Activated naive CD4-positive, alpha-beta T cell treated with anti-CD3 and anti-CD28 coated beads, Interleukin-2, amount 10 ng/mL, durations not matched to agents 7 days and 5 days (primary cell): ENCODE measurements at places on chromosomes 7 and 10.

GRCh38 chr7:135430626-135431025 is 79.3 kb downstream of the CNOT4 start:
- peaks cover 4% of the 10 kb centered on the region for H3K4me1 ChIP-seq
- no peak overlapping the region for H3K27ac ChIP-seq
- peaks cover 30% of the 10 kb centered on the region for H3K36me3 ChIP-seq
- DNase-seq, result no peak
- no peaks in the 10 kb centered on the region for H3K27me3 ChIP-seq
- no peak overlapping the region for H3K4me3 ChIP-seq

DNA sequence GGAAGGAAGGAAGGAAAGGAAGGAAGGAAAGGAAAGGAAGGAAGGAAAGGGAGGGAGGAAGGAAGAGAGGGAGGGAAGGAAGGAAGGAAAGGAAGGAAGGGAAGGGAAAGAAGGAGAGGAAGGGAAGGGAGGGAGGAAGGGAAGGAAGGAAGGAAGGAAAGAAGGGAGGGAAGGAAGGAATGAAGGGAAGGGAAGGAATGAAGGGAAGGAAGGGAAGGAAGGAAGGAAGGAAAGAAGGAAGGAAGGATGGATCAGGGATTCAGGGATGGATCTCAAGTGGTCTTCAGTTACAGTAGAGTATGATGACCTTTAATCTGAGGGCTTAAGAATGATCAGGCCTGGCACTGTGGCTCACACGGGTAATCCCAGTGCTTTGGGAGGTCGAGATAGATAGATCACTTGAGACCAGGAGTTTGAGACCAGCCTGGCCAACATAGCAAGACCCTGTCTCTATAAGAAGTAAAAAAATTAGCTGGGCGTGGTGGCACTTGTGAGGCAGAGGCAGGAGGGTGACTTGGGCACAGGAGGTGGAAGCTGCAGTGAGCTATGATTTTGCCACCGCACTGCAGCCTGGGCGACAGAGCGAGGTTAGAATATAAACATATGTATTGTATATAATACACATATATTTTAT is 760 bp upstream of the FOXK1 start:
- H3K4me1 ChIP-seq, result peaks cover 27% of the 10 kb centered on the region
- H3K27ac ChIP-seq, result peak overlapping the region; percentile 87
- H3K27me3 ChIP-seq, result no peaks in the 10 kb centered on the region
- peak; percentile 43 for DNase-seq
- H3K4me3 ChIP-seq, result peak overlapping the region; percentile 73
- H3K36me3 ChIP-seq, result peaks cover 15% of the 10 kb centered on the region

DNA sequence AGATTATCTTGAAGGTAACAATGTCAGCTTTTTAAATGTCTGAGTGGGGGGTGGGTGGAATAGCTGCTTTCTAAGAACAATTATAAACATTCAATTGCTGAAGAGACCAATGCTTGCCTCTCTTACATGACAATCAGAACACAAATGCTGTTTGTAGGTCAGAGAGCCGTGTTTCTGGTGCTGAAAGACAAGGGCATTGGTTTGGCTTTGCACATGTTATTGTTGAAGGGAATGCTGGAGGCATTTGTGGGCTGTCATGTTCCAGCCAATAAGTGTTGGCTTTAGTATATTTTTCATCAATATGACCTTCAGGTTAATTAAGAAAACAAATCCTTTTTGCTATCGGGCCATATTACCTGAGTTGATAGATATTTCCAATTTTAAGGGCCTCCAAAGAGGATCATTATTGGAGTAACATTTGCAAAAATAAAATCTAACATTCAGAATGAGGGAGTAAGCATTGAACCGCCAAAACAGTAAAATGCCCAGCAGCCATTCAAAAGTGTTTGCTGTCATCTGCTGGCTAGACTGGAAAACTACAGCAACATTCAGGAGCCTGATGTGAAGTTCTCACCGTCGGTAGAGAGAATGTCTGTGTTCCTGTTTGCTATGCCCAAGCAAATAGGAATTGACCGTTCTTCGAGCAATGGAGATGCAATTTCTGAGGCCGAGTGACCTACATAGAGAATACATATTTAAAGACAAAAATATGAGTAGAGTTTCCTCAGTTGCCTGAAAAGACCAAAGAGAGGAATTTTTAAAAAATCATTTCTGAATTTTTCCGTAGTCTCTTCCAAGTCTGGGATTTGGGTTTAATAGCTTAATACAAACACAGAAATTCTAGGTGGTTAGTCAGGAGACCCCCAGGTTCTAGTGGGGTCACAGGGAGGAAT is 118.9 kb downstream of the APBB1IP start:
- H3K4me1 ChIP-seq, result no peaks in the 10 kb centered on the region
- H3K36me3 ChIP-seq, result peaks cover 63% of the 10 kb centered on the region
- H3K4me3 ChIP-seq, result no peak overlapping the region
- DNase-seq, result peak; percentile 44
- H3K27me3 ChIP-seq, result no peaks in the 10 kb centered on the region

GRCh38 chr10:51348622-51349021 is 274.3 kb downstream of the PRKG1 start:
- H3K27ac ChIP-seq, result no peak overlapping the region
- no peak for DNase-seq
- no peaks in the 10 kb centered on the region for H3K4me1 ChIP-seq

GRCh38 chr7:106744563-106745091 is 83.7 kb upstream of the CCDC71L start:
- H3K4me1 ChIP-seq, result peaks cover 5% of the 10 kb centered on the region
- H3K4me3 ChIP-seq, result no peak overlapping the region
- H3K27ac ChIP-seq, result no peak overlapping the region
- DNase-seq, result no peak
- H3K36me3 ChIP-seq, result no peaks in the 10 kb centered on the region

DNA sequence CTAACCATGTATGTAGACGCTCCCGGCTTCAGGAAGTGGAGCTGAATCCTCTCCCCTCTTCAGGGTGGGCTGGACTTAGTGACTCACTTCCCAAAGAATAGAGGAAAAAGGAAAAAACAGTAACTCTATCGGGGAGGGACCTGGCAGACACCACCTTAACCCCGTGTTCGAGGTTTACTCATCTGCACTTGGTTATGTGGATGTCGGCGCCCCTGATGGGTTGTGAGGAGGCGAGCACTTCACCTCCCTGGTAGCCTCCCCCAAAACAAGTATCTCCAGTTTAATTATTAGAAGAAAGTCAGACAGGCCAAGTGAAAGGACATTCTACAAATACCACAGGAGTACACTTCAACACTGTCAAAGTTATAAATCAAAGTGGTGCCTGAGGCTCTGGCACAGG is 559.7 kb downstream of the TCERG1L start:
- H3K27me3 ChIP-seq, result no peaks in the 10 kb centered on the region
- no peaks in the 10 kb centered on the region for H3K36me3 ChIP-seq
- no peak overlapping the region for H3K4me3 ChIP-seq
- H3K27ac ChIP-seq, result no peak overlapping the region
- peak; percentile 5 for DNase-seq

GRCh38 chr10:97686301-97686961 is 610 bp downstream of the AVPI1 start:
- H3K4me3 ChIP-seq, result peak overlapping the region; percentile 80
- peak; percentile 29 for DNase-seq
- peaks cover 10% of the 10 kb centered on the region for H3K27me3 ChIP-seq

DNA sequence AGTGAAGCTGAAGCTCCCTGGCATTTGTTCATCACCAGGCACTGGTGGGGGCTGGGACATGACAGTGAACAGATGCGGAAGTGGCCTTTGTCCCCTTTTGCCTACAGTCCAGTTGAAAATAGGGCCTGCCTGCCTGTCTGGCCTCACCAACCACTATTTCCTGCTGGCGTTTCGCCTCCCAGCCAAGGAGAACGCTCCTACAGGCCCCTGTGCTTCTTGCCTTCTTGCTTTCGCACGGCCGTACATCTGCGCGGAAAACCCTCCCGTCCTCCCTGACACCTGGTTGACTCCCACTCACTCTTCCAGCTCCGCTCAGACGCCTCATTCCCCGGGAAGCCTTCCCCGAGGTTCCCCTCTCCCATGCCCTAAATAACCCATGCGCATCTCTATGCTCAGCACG is 317.3 kb downstream of the PRPF18 start:
- H3K4me3 ChIP-seq, result no peak overlapping the region
- no peak overlapping the region for H3K27ac ChIP-seq
- H3K4me1 ChIP-seq, result no peaks in the 10 kb centered on the region
- no peak for DNase-seq
- no peaks in the 10 kb centered on the region for H3K36me3 ChIP-seq
- H3K27me3 ChIP-seq, result peaks cover 4% of the 10 kb centered on the region

DNA sequence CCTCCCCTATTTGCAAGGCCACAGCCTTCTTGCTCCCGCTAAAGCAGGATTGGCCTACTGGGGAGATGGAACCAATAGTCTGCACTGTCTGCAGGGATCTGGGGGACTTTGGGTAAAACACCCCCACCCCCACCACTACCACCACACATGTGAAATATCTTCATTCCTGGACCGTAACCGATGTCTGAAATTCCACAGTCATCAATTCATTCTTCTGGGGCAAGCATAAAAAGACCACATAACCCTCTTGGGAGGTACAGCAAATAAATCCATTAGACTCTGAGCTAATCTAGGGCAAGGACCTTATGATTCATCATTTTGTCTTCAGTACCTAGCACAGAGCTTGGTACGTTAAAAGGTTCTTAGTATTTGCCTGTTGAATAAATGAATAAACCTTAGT is 307.8 kb downstream of the GPAM start:
- no peak for DNase-seq
- H3K4me3 ChIP-seq, result no peak overlapping the region
- H3K36me3 ChIP-seq, result no peaks in the 10 kb centered on the region
- no peaks in the 10 kb centered on the region for H3K27me3 ChIP-seq
- H3K27ac ChIP-seq, result no peak overlapping the region

- H3K4me3 ChIP-seq, result no peak overlapping the region
- H3K4me1 ChIP-seq, result no peaks in the 10 kb centered on the region
- peaks cover 40% of the 10 kb centered on the region for H3K27me3 ChIP-seq
- H3K27ac ChIP-seq, result no peak overlapping the region
Measured at GRCh38 chr10:98276311-98276710, 8.3 kb upstream of the LOXL4 start.

DNA sequence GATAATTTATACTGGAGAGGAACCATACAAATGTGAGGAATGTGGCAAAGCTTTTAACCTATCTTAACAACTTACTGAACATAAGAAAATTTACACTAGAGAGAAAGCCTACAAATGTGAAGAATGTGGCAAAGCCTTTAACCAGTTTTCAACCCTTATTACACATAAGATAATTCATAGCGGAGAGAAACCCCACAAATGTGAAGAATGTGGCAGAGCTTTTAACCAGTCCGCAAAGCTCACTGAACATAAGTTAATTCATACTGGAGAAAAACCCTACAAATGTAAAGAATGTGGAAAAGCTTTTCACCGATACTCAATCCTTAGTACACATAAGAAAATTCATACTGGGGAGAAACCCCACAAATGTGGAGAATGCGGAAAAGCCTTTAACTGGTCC is 37.9 kb downstream of the ZNF138 start:
- H3K4me3 ChIP-seq, result no peak overlapping the region
- no peak for DNase-seq
- H3K27ac ChIP-seq, result no peak overlapping the region
- H3K36me3 ChIP-seq, result peaks cover 24% of the 10 kb centered on the region
- H3K27me3 ChIP-seq, result no peaks in the 10 kb centered on the region

- no peak overlapping the region for H3K27ac ChIP-seq
- DNase-seq, result no peak
- H3K36me3 ChIP-seq, result no peaks in the 10 kb centered on the region
- H3K4me1 ChIP-seq, result no peaks in the 10 kb centered on the region
- H3K27me3 ChIP-seq, result no peaks in the 10 kb centered on the region
Measured at GRCh38 chr7:64433590-64433989, 119.8 kb downstream of the ZNF736 start.

- DNase-seq, result no peak
- H3K36me3 ChIP-seq, result peaks cover 55% of the 10 kb centered on the region
- H3K4me1 ChIP-seq, result peaks cover 25% of the 10 kb centered on the region
- H3K27me3 ChIP-seq, result no peaks in the 10 kb centered on the region
- no peak overlapping the region for H3K27ac ChIP-seq
Measured at GRCh38 chr10:32039734-32040133, 16.5 kb downstream of the KIF5B start.

DNA sequence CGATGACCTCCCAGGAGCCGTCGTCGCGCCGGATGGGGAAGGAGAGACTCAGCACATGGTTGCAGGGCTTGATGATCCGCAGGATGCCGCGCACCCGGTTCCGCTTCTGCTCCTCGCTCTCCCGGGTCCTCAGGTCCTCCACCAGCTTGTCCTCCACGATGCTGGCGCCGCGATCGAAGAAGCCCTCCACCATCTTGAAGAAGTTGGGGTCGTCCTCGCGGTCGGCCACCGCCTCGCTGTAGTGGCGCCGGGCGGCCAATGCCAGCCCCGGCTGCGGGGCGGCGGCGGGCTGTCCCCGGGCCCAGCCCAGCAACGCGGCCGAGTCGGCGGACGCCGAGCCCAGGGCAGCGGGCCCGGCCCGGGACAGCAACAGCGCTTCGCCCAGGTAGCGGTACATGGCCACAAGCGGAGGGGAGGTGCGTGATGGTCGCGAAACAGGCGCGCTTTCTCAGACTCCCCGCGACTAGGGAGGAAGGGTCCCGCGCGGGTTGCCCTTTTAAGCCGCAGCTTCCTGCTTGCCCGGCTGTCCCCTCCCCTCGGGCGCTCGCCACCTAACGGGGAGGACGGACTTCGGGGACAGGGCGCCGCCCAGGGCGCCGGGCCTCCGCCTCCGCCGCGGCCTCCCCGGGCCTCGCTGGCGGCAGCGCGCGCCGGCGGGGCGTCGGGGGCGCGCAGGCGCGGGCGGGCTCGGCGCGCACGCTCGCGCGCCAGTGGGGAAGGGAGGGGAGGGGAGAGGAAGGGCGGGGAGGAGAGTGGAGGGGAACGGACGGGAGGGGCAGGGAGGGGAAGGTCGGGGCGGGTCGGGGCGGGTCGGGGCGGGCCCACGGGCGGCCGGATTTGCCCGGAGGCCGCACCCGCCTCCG is at the start of the genes GLUD1 and SHLD2:
TSS of gene GLUD1 (minus strand) at position 471 of the 863 bp plus-strand sequence. CDS start at position 397, 74 bp downstream.
TSS of gene SHLD2 (plus strand) at position 834 of the 863 bp plus-strand sequence. CDS start 56,149 bp downstream, outside the sequence.
- peak within 1 kb of the TSS; percentile 98 for H3K27ac ChIP-seq
- no peaks in the 10 kb centered on the region for H3K27me3 ChIP-seq
- DNase-seq, result peak; percentile 93
- peaks cover 62% of the 10 kb centered on the region for H3K4me1 ChIP-seq

DNA sequence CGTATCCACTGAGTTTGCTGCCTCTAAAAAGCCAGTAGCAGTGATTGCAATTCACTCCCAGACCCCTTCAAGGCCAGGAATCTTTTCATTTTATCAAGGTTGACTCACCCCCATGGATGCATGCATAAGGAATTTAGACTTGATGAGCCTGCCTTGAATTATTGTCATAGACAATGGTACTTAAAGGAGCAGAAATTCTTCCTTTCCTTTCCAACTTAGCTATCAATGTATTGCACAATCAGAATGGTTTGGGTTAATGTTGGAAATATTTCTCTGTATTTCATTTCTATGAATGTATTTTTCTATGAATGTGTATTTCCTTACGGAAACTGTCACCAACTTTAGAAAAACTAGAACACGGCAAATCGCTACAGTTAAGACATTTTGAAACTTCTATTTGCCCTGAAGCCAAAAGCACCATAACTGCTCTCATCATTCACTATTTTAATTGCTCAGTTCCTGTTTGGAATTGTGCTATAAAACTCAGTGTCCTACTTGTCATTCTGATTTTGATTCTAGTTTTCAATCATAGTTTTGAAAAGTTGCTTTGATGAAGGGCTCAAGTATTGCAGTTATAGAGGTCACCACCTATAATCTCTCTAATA is 355.7 kb upstream of the AKR1E2 start:
- H3K4me1 ChIP-seq, result peaks cover 16% of the 10 kb centered on the region
- no peak overlapping the region for H3K4me3 ChIP-seq
- no peak overlapping the region for H3K27ac ChIP-seq

GRCh38 chr10:124117833-124118232 is 24.4 kb upstream of the CHST15 start:
- no peak for DNase-seq
- H3K27ac ChIP-seq, result no peak overlapping the region
- H3K27me3 ChIP-seq, result peaks cover 9% of the 10 kb centered on the region
- no peaks in the 10 kb centered on the region for H3K4me1 ChIP-seq
- no peaks in the 10 kb centered on the region for H3K36me3 ChIP-seq
- no peak overlapping the region for H3K4me3 ChIP-seq
